ENCODE measurements at places on chromosomes 2 and 18. TPM values are rescaled to one million over a fixed set of nuclear protein-coding genes. Genes with fewer than 3 reads are reported as not detected.

The NT5C1B gene
- not detected for total RNA-seq

The CD8B gene
- not detected for total RNA-seq

The VIL1 gene
- not detected for total RNA-seq

The AAMP gene
- total RNA-seq = 112 TPM

The POMC gene
- total RNA-seq = 6.1 TPM

The ERCC3 gene
- total RNA-seq = 25.7 TPM

The ASB18 gene
- not detected for total RNA-seq

The ACMSD gene
- total RNA-seq = not detected

The SLC38A11 gene
- not detected for total RNA-seq

The MYL1 gene
- 22.5 TPM for total RNA-seq

The CENPO gene
- 5.8 TPM for total RNA-seq

The PMAIP1 gene
- total RNA-seq = 14.4 TPM

The C2orf81 gene
- total RNA-seq = 2.0 TPM

The REEP1 gene
- total RNA-seq = 0.12 TPM

The EFR3B gene
- 0.47 TPM for total RNA-seq

The MOCOS gene
- total RNA-seq = 3.2 TPM

The MERTK gene
- 2.0 TPM for total RNA-seq

All from pericardium fibroblast (primary cell).